CD8-positive, alpha-beta memory T cell (primary cell): ENCODE measurements at places on chromosomes 7 and 10. TPM values are rescaled to one million over a fixed set of nuclear protein-coding genes. Genes with fewer than 3 reads are reported as not detected.
A peak's percentile ranks its signal among the peaks of the same experiment; 100 is the strongest.

GRCh38 chr7:148472406-148472805 is 118.2 kb upstream of the C7orf33 start:
- no peak for DNase-seq

DNA sequence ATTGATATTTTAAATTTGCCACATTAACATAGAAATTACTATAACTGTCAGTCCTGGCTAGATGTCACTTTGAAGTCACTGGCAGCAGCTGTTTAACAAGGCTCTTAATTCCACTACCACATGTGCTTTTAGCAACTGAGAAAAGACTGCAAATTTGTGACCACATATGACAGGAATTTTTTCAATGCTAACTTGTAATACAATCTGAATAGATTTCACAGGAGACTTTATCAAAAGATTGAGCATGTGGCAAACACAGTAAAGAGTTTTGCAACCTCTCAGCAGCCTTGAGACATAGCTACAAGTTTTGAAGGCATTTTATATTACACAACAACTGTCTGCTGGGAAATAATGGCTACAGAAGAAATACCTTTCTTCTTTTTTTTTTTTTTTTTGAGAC is 73.0 kb downstream of the MICU1 start:
- DNase-seq, result no peak

- DNase-seq, result no peak
Measured at GRCh38 chr10:7788639-7789286, 786 bp downstream of the ATP5F1C start.

DNA sequence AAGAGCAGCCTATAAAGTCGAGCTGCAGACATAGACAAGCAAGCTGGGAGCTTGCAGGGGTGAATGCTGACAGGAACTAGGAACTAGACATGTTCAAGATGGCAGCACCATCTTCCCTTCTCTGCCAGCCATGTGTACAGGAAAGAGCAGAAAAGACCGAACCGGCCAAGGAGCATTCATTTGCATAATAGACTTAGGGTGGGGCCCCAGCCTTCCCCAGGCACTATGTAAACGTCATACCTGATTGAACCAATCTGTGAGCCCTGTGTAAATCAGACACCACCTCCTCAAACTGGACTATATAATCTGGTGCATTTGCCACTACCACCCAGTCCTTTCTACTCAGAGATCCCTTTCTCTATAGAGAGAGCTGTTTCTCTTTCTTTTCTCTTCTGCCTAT is 106.9 kb upstream of the FAM3C start:
- no peak for DNase-seq

DNA sequence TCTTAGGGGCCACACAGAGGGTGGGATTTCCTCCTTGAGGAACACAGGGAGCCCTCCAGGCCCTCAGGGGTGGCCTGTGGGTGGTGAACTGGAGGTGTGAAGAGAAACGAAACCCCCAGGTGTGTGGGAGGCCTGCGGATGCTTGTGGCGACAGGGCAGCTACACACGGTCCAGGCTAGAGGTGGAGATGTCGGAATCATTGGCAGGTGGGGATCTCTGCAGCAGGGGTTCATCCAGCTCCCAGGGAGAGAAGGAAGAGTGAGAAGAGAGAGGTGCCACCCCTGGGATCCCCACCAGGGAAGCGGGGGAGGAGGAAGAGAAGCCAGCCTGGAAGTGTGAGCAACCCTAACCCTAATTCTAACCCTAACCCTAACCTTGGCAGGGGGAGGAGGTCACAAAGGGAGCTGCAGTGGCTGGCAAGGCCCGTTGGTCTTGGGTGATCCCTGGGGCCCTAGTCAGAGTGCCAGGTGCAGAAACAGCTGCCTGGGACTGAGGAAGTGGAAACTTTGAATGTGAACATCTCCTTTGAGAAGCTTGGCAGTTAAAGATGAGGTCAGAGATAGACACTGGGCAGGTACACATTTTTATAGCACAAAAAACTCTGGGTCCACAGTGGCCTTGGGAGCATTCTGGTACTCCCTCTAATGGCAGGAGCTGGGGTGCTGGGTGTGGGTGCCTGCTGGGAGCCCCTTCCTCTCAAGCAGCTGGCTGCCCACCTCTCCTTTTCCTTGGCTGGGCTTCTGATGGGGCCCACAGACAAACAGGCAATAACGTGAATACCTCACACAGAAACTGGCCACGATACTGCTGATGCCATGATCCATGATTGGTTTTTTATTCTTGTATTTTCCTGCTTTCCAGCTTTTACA is 6.8 kb upstream of the AEBP1 start:
- no peak for DNase-seq

DNA sequence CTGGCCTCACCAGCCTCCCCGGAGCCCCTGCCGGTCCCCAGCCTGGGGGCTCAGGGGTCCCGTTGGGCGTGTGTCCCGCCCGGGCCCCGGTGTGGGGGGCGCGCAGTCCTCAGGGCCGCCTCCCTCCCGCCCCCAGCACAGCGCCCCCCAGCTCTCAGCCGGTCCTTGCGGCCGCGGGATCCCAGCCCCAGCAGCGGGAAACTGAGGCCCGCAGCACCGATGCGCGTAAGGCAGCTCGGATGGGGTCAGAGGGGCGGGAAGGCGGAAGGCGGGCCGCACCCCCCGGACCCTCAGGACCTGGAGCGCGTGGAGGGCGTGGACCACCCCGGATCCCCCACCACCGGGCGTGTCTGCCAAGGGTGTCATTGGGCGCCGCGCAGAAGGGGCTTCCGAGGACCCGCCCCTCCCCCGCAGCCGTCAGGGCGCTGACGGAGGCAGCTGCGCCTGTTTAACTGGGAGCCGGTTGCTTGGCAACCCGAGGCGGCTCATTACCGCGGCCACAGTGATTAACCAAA is 14.9 kb downstream of the UNCX start:
- DNase-seq, result peak; percentile 65

DNA sequence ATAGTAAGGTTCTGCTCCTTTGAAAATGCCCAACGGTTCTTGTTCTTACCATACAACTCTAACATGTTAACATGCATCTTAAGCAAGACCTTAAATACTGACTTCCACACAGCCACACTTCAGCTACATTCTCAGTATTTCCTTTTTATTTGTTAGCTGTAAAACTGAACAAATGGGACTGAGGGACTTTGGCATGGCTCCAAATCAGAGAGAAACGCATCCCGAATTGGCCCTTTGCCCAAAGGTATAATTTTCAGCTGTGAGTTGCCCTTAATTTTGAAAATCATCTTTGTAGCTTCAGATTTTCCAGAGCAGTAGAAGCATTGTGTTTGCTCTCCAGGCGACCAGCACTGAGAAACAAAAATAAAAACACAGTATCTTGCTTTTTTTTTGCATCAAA is 56.4 kb downstream of the NEUROD6 start:
- no peak for DNase-seq

DNA sequence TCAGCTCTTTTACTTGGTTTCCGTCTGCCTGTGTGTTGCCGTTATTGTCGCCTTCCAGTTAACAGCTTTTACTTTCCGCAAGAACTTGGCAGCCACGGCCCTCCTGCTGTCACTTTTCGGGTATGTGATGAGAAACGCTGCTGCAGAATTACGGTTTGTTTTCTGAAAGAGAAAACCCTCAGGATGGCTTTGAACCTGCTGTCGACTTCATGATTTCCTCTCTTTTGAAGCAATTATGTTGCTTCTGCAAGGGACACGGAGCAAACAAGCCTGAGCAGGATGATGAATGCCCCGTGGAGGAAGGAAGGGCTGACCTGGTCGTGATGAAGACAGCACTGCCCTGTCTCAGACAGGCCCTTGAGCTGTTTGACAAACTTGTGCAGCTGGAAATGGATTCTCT is 339.8 kb downstream of the ABCA13 start:
- DNase-seq, result no peak

DNA sequence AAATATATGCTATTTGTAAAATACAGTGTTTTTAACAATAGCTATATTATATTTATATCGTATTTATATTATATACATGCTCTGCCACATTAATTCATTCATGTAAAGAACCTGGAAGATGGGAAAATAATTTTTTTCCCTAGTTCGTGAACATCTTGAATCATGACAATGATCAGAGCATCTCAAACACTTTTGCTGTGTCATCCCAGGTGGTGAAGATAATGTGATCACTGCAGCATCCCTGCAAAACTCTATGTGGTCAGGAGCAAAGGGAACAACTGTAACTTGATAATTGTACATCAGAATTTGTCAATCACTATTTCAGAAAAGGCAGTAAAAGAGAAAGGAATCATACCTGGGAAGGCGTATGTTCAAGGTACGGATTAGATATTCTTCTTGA is 39.3 kb downstream of the RAPGEF5 start:
- DNase-seq, result no peak

DNA sequence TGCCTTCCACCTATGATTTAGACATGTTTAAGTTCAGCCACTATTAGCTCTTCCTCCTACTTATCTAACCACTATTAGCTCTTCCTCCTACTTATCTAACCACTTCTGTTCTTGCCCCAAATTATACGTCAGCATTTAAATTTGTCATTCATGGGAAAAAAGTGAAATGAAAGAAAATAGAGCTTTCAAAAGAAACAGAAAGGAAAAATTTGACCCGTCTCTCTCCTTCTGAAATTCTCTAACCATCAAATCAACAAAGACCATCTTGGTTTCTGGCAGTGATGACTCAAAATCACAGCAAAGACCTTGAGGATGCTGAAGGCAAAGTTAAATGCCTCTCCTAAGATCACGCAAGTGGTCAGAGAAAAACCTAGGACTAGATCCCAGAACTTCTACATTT is 2.6 kb downstream of the LIPA start:
- DNase-seq, result no peak

GRCh38 chr7:4842319-4843064 is 19.3 kb downstream of the PAPOLB start:
- no peak for DNase-seq

DNA sequence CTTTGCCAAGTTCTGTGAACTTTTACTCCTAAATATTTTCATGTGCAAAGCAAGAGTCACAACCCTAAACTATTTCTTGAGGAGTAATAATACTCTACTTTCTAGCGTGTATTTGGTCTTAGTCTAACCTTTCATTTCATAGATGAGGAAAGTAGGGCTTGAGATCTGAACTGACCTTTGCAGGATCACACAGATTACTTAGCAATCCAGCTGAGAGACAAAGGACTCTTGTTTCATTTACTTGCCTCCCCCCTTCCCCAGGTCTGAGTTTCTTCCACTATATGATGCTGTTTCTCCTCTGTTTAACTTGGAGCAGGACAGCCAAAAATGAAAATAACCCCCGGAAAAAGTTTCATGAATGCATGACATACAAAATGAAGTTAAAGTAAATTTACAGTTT is 75.3 kb upstream of the PTN start:
- DNase-seq, result no peak

DNA sequence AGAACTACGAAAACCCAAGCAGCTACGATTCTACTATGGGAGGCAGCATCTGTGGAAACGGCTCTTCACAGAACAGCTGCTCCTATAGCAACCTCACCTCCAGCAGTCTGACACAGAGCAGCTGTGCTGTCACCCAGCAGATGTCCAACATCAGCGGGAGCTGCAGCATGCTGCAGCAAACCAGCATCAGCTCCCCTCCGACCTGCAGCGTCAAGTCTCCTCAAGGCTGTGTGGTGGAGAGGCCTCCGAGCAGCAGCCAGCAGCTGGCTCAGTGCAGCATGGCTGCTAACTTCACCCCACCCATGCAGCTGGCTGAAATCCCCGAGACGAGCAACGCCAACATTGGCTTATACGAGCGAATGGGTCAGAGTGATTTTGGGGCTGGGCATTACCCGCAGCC is 81.6 kb upstream of the SAMD8 start:
- no peak for DNase-seq

DNA sequence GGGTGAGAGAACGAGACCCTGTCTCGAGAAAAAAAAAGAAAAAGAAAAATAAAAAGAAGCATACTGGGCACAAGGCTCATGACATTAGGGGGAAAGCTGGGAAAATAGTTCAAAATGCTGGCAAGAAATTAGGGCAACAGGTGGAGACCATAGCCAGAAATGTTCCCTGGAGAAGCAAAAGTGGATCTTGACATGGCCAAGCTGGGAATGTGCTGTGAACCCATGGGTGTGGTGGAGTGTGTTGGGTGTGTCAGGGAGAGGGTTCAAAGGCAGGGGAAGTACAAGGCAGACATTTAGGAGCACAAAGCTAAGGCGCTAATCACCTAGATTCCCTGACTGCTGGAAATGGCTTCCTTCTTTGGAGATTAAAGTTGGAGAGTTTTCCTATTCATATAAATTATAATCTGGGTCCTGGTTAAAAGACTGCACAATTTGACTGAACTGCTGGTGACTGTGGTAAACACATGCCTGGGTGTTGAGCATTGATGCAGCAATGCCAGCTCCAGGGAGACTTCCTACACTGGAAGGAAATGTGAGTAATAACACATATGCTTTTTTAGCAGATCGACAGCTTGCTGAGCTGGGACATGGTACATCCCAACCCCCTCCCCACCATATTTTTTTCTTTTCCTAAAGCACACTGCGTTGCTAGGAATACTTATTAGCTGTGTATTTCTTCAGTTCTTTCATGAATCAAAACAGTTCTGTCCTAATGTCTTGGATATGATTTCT is 70.1 kb upstream of the ARHGAP21 start:
- DNase-seq, result no peak

- no peak for DNase-seq
Measured at GRCh38 chr7:83201355-83201754, 38.7 kb upstream of the PCLO start.

DNA sequence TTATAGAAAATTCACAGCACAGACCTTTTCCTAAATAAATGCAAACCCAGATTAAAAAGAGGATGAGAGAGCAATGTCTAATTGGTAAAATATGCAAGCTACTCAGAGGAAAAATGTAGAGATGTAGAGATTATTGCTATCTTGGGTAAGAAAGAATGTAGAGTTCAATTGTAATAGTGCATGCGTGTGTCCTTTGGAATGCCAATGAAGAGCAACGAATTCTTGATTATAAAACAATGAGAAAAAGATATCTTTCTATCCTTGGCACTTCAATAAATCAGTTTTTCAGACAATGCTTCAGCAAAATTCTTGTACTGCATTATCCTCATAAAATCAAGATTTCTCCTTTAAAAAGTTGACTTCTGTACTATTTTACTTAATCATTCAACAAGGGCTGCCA is 50.9 kb downstream of the SEMA3D start:
- DNase-seq, result no peak

DNA sequence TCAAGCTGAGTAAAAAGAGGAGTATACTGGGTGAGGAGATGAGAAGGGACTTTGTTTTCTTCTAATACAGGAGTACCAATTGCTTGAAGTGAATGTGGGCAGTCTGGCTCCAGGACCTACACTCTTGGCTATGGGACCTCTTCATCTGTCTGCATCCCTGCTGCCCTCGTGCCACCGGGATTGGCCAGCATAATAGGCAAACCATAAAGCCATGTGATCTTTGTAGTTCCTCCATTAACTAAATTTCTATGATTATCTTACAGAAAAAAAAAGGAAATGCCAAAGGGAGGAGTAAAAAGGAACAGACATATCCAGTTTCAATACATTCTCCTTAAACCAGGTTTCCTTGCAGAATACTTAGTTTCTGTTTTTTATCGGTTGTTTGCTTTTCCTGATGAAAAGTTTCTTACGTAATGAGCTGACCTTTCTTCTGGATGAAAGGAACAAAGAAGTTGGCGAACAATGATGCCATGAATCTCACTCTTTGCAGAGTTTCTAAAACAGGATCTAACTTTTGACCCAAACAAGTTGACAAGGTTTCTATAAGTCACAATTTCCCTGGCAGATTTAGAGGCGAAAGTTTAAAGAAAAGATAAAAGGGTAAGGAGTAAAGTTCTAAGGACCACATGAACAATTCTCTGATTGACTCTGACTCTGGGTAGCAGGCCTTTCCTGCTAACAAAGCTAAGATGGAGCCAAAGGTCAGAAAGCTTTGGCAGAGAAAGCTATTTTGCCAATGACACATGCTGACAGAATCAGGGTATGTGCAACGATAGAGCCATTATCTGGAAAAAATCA is 54.1 kb downstream of the LAMB1 start:
- no peak for DNase-seq

The ZEB1 gene
- total RNA-seq, result 38.0 TPM

The TAS2R5 gene
- 0.88 TPM for total RNA-seq

The IL2RA gene
- 1,178 TPM for total RNA-seq

The PNLIPRP1 gene
- total RNA-seq, result not detected
